Posterior cingulate gyrus (tissue), 11 donors: ENCODE measurements at places on chromosomes 16 and 17.

DNA sequence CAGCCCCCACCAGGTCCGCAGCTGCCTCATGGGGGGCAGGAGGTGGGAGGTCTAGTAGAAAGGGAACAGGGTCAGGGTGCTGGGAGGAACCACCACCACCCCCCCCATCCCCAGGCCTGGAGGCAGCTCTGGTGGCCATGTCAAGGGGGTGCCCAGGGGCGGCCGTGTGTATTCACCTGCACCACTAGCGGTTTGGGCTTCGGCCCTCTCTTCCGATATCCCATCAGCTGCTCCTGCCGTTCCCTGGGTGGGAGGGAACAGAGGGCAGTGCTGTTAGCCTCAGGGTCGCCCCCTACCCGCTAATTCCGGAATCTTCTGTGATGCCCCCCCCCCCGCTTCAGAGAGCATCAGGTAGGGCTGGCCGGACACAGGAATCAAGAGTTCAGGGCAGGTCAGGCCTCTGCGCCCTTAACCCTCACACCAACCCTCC, 3.8 kb downstream of the CBX4 start:
- no peak for DNase-seq

DNA sequence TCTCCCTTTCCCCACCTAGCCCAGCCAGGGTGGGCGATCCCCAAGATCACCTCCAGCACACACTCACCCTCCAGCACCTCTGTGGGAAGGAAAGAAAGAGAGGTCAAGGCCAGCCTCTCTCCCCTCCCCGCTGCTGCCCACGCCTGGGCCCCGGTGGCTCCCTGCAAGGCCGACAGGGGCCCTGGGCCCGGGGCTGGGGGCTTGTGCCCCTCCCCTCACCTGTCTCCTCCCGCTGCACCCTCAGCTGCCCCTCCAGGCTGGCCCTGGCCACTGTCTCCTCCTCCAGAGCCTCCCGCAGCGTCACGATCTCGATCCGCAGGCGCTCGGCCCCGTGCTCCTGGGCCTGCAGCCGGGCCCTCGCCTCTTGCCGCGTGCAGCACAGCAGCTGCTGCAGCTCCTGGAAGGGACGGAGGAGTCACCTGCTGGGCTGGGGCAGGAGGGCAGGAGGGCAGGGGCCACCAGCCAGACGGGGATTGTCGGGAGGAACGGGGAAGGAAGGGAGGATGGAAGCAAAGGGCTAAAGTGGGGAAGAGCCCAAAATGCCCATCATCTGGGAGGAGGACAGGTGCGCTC, 19.2 kb downstream of the RABEP2 start:
- DNase-seq = no peak

- no peak for DNase-seq
Measured at GRCh38 chr17:47603830-47604597, 45.7 kb upstream of the KPNB1 start.

- DNase-seq = no peak
Measured at GRCh38 chr16:56998861-56999260, 9.5 kb downstream of the NLRC5 start.

DNA sequence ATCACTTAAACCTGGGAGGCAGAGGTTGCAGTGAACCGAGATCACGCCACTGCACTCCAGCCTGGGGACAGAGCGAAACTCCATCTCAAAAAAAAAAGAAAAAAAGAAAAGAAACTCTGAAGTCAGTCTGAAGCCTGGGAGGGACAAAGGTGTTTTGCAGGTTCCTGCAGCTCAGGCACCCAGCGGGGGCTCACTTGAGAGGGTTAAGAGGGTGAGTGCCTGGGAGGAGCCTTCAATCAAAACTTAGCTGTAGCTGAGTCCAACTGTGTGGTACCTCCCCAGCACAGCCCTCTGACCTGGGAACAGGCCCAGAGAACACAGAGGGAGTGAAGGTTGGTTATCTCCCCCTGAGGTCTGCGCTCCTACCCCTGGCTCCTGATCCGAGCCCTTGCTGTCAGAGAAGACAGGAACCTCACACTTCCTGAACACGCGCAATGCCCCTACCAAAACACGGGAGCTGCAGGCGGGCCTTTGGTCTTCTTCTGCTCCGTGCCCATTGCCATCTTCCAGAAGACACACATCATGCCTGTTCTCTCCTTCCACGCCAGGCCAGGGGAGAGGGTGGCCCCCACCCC, 20.4 kb upstream of the ZC3H18 start:
- DNase-seq = no peak

DNA sequence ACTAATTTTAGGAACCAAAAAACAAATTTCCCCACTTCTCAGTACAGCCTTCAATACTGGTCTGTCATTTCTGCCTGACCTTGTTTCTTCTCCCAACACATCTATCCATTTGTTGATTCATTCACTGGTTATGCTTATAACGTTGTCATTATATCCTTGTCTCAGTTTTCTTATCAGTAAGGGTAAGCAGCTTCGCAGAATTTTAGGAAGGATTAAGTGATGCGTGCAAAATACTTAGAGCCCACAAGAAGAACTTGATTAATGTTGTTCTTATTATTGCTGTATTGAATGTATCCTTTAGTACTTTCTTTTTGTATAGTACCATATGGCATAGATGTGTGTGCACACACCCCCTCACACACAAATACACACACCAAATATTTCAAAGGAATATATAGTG, 403.5 kb upstream of the HSBP1 start:
- no peak for DNase-seq

GRCh38 chr16:8742068-8742467, 55.4 kb downstream of the TMEM186 start:
- no peak for DNase-seq

DNA sequence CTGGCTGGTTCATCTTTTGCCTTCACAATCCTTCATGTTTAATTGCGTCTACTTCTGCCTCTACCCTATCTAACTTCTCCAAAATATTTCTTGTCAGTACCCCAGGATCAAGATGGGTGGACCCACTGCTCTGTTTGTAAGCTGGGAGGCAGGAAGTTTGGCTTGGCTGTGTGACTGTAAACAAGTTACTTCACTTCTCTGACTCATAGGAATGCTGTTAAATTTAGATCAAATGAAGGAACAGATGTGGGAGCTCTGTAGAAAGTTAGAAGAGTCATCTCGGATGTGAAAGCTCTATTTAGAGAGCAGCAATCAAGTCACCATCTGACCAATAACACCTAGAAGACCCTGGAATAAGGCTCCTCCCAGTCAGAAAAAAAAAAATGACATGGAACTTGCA, 55.2 kb upstream of the MRTFB start:
- DNase-seq = no peak

GRCh38 chr17:42883802-42884558, 16.6 kb upstream of the G6PC1 start:
- no peak for DNase-seq

GRCh38 chr16:21239646-21240045, 6.1 kb downstream of the ANKS4B start:
- DNase-seq = no peak
